ENCODE measurements at places on chromosomes 2 and 18.

DNA sequence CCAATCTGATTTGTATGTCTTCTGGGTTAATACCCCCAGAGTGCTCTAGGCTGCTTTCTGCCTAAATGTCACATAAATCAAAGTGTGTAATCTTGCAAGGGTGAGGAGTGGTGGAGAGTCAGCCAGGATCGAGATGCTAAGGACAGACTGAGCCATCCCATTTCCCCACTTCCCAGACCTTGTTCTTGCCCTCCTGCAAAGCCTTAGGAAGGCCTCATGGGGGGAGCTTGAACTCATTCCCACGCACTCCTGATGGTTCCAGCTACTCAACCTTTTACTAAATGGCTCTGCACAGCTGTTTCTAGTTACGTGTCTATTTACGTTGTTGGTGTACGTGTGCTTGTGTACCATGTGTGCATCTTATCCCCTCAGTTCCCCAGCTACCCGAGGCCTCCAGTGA, 423.6 kb upstream of the TNP1 start:
- DNase-seq: no peak

DNA sequence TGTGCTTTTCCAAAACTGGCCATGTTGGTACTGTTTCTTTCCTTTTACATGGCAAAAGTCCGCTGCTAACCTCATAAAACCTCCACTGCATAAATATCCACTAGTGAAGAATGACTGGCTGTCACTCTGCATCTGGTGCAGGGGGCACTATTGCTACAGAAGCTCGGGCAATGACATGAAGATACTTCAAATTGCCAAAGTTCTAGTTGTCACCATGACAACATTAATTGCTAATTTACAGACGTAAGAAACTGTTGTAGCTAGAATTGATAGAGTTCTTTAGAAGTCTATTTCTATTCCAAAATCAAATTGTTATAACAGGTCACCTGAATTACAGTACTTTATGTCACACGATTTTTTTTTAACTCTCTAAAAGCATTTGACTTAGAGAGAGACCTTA, 845 bp downstream of the CFAP210 start:
- DNase-seq: no peak

DNA sequence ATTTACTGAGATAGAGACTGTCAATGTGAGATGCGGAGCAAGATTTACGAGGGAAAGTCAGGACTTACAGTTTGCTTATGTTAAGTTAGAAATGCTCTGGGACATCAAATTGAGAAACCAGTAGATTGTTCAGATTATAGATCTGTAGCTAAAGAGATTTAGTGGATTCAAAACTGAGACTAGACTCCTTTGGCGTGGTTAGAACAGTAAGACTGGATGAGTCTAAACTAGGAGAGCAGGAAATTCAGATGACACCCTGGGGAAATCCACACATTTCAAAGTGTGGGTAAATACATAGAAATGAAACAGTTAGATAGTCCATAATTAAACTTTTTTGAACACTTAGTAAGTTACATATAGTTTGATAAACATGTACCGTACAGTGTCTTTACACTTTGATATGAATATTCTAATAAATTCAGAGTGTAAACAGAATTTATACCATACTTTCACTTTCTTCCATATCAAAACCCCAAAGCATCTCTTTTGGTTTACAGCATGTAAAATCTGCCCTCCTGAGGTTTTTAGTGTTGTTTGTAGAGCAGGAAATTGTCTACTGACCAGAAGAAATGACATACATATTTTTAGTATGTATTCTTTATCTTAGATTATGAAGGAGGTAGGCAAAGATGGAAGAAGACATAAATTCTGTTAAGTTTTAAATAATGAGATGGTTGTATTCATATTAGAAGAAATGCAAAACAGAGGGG, 231.5 kb downstream of the NYAP2 start:
- DNase-seq: no peak

DNA sequence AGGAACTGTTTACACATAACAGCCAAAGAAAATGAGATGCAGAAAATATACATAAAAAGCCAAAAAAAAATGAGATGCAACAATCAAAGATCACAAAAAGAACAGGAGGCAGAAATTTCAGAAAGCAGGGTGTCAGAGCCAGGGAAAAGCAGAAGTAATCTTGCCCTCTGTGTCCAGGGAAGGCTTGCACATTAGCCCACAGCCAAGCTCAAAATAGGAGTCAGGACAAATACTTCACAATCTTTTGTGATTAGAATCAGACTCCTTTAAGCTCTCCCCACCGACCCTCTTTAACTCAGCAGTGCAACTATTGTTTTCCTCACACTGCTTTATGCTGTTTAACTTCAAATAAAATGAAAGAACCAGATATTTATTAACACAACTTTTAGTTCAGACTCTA, 34.6 kb downstream of the IAH1 start:
- no peak for DNase-seq

- DNase-seq: no peak
These were observed 123.1 kb downstream of the LRRTM4 start for GRCh38 chr2:77398970-77399600.

- no peak for DNase-seq
These were observed 4.3 kb downstream of the COL3A1 start for GRCh38 chr2:188978291-188979081.

- DNase-seq: peak; percentile 55
These were observed 44.1 kb downstream of the TRAPPC12 start for GRCh38 chr2:3423492-3424170.

DNA sequence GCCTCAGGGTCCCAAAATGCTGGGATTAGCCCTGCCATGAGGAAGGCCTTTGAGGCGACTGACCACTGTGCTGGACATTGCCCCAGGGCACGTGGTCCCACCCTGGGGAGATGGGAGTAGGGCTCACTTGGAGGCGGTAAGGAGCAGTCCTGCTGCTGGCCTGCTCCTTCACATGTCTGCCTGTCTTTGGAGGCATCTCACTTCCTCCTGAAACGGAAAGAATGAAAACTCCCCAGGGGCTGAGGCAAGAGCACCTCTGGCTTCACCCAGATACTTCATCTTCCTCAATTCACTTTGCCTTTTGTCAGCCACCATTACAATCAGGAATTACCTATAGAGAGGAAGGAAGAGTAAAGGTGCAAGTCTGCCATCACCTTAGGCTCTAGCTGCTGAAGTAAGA, 59.9 kb upstream of the GATA6 start:
- DNase-seq: no peak

DNA sequence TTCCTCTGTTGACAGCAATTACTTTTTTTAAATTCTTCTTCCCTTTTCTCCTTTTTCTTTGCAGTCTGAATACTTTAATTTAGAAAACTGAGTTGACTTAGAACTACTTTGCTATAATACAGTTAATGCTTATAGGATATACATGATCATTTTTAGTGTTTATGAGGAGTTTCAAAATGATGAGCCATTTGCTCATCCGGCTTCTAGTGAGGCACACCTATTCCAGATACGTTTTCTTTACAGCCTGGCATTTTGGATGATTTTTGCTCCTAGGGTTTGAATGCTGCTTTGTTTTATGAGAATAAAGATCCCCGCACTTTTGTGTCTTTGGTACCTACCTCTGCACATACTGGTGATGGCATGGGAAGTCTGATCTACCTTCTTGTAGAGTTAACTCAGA, 52.8 kb downstream of the EIF5B start:
- no peak for DNase-seq

DNA sequence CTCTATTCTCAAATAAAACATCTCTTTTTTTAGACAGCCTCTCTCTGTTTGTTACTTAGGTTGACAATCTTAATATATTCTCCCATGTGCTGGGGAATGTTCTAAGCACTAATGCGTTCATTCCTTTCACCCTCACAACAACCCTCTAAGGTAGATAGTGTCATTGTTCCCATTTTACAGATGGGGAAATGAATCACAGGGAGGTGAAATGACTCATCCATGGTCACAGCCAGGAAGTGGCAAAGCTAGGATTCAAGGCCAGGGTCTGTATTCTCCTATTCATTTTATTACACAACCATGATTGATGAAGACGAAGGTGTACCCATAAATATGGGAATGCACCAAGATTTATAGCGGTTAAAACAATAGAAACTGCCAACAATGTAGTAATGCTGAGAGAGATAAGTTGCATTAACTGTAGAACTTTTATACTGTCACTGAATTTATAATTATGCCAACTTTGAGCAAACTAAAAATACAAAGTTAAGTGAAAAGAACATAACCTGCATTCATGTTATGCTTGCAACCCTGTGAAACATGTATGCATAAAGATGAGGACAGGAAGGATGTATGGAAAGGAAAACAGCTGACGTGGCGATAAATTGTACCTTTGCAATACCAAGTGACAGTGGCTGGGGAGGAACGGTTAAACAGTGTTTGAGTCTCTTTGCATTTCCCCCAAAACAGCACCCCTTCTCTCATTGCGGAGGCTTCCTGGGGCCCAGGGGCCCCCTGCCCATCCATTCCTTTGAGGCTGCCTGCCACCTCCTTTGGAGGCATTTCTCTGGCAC, 257.7 kb upstream of the AGAP1 start:
- no peak for DNase-seq

DNA sequence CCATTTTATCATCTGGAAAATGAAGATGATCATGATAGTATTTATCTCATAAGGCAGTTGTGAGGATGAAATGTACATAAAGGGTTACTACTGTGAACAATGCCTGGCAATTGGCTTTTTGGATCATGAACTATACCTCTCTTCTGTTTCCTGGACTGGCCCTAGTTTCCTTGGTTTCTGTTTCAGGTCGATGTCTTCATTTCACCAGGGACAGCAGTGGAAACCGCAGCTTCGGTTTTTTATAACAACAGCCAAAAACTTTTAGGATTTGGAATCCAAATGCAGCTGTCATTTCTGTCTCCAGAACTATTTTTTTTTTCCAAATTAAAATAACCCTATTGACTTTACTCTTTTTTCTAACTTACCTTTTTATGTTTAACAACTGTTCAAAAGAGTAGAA, 425.1 kb downstream of the RND3 start:
- no peak for DNase-seq

DNA sequence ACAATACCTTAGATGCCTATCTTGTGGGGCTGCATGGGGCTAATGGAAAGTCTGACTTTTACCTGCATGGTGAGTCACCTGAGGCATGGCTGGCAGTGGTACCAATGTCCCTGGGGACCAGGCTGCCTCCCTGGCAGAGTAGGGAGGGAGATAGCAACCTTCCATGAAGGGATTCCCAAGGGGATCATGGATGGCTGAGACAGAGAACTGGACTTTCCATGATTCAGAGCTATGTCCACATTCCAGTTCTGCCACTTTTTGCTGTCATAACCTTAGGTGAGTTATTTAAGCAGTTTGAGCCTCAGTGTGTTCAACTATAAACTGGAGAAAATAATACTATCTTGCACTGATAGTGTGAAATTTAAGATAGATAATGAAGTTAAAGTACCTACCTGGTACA, 178.6 kb downstream of the SETBP1 start:
- DNase-seq: no peak

DNA sequence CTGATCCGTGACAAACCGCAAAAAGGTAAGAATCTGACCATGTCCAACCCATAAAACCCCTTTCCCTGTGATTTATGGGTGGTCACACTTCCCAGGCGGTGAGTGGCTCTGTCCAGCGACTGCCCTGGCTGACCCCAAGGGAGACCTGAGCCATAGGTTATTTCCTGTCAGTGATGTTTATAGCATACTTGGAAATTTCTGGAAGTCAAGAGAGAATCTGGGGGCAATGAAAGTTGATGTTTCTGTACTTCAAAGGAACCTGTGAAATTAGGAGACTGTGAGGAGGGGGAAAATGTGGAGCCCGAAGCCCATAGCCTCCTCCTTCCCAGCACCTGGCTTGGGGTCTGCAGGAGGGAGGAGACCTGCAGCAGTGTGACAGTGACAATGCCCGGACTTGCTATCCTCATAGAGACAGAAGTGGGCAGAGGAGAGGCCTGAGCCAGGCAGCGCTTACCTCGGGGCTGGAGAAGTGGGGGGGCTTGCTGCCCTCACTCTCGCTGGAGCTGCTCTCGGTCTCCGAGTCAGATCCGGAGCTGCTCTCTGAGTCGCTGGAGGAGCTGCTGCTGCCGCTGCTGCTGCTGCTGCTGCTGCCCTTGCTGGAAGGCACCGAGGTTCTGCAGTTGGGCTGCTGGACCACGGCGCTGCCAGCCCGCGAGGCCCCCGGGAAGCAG, 111.3 kb upstream of the REV1 start:
- no peak for DNase-seq

DNA sequence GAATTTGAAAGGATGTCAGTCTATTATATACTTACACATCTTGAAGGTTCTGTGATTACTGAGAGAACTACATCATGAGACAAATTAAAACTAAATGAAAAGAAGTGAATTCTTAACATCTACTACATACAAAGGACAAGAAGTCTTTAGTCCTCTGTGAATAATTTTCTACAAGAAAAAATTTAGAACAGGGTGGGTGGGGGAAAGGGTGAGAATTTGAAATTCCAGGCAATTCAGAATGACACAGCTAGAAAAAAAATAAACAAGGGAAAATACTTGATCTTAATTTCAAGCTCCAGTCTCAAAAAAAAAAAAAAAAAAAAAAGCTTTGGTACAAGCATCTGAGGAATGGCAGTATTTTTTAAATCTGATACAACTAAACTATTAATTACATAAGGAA, 15.5 kb downstream of the CUL3 start:
- no peak for DNase-seq

DNA sequence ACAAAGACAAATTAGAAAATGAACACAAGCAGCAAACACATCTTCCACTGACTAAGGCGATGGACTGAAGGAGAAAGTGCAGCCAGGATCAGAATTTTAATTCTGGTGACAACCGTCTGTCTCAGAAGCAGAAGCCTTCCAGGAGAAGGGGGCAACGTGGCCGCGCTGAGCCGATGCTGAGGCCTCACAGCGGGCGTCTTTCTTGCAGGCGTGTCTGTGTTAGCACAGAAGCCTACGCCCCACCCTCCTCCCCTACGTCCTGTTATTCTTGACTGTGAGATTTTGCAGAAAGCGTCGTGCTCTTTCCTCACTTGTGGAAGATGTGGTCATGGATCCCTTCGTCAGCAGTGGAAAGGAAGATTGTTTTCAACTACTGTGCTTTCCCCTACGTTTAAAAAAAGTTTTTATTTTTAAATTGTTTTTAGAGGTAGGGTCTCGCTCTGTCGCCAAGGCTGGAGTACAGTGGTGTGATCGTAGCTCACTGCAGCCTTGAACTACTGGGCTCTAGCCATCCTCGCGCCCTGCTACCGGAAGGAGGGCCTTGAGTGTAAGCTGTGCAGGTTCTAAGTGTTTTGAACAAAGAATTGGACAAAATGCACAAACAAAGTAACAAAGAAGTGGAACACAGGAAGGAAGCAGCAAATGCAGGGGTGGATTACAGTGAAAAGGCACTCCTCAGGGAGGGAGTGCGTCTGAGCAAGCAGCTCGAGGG, 422.0 kb downstream of the GALR1 start:
- DNase-seq: no peak

Measured in activated CD8-positive, alpha-beta memory T cell treated with anti-CD3 and anti-CD28 coated beads for 4 hours (primary cell).